ENCODE measurements at places on chromosomes 3 and 15.

GRCh38 chr15:87661454-87662355, 594.8 kb downstream of the NTRK3 start:
- no peak for DNase-seq

GRCh38 chr15:95291898-95292472, 1038.5 kb upstream of the NR2F2 start:
- no peak for DNase-seq

DNA sequence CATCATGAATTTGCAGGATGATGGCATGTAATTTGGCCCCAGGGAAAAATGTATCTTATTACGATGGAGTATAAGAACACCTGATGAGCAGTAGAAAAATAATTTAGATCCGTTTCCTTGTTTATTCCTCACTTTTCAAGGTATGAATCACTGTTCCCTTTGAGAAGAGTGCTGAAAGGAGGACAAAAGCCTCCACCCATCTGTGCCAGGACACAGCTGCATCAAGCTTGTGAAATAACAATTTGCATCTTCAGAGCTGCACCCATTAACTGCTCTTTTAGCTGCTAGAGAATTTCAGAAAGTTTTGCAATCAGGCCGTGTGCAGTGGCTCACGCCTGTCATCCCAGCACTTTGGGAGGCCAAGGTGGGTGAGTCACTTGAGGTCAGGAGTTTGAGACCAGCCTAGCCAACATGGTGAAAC, 9.6 kb downstream of the CLDND1 start:
- no peak for DNase-seq

GRCh38 chr3:148360051-148360450, 337.7 kb upstream of the AGTR1 start:
- no peak for DNase-seq

Measured in stimulated activated CD8-positive, alpha-beta memory T cell treated with anti-CD3 and anti-CD28 coated beads, Interleukin-2, amount 100 ng/mL, for 1 hour (primary cell).